ENCODE measurements at places on chromosomes 1 and 21.

DNA sequence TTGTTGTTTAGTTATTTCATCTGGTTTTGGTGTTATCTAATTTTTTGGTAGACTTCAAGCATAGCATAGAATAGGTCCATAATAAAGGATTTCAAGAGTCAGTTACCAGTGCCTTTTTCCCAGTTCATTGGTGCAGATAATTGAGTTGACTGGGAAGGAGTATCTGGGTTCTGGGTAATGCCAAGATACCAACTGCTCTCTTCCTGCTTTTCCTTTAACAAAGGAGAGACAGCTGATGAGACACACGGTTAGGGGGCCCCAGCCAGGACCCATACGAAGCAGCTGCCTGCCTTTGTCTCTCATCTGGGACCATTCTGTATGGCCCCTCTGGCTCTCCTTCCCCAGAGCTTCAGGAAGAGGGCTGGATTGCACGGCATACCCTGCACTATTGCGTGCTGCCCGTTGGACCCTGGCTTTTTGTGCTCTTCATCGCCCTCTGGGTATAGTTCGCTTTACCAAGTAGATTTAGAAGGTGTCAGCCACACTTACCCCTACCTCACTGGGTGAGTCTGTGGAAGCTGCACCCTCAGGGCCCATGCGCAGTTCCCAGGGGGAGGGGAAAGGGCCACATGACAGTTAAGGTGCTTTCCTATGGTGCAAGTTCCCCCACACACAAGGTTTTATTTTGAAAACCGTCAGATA is 7.0 kb downstream of the NAV1 start:
- peaks cover 22% of the 10 kb centered on the region for H3K4me1 ChIP-seq
- H3K4me3 ChIP-seq: no peak overlapping the region
- H3K27ac ChIP-seq: no peak overlapping the region
- H3K36me3 ChIP-seq: no peaks in the 10 kb centered on the region
- no peaks in the 10 kb centered on the region for H3K27me3 ChIP-seq

- DNase-seq: peak; percentile 56
- no peaks in the 10 kb centered on the region for H3K27me3 ChIP-seq
These were observed 91.7 kb downstream of the CDC14A start for GRCh38 chr1:100443811-100444571.

- no peak for DNase-seq
- H3K4me1 ChIP-seq: peaks cover 9% of the 10 kb centered on the region
- H3K27me3 ChIP-seq: no peaks in the 10 kb centered on the region
- H3K4me3 ChIP-seq: no peak overlapping the region
- no peak overlapping the region for H3K27ac ChIP-seq
These were observed 15.9 kb downstream of the PSEN2 start for GRCh38 chr1:226886122-226886901.

DNA sequence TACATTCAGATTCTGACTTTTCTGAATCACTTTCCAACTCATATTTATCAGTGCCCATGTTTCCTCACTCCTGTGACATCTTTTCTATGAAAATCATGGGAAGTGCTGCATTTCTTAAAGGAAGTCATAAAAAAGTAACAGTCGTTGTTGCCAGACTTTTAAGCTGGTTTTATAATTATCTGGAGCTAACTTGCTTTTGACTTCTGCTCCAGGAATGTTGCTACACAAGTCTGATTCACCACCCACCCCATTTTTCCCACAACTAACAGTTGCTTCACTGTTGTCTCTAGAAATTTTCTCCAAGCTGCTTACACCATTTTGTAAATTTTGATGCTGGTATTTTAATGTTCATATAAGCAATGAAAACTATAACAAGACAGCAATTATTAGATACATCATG is 12.2 kb downstream of the FCRLB start:
- no peaks in the 10 kb centered on the region for H3K4me1 ChIP-seq
- no peak overlapping the region for H3K4me3 ChIP-seq
- no peaks in the 10 kb centered on the region for H3K27me3 ChIP-seq
- H3K27ac ChIP-seq: no peak overlapping the region
- no peaks in the 10 kb centered on the region for H3K36me3 ChIP-seq

DNA sequence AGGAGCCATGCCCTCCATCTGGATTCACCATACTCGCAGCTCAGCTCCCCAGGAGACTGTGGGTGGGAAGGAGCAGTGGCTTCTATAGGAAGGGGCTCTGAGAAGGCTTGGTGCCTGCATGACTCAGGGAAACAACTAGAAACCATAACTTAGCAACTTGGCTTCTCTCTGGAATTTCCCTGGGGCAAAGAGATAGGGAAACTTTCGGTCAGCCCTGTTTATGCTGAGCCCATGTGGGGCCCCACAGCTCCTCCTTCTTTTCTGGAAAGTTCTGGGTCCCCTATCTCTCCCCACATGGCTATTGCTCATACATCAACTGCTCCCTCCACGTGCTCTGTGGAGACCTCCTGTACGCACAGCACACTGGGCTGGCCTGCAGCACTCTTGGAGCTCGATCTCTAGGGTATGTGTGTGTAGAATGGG is 39.3 kb downstream of the PLEKHA6 start:
- H3K4me3 ChIP-seq: no peak overlapping the region
- DNase-seq: no peak
- H3K36me3 ChIP-seq: no peaks in the 10 kb centered on the region
- peaks cover 43% of the 10 kb centered on the region for H3K4me1 ChIP-seq

DNA sequence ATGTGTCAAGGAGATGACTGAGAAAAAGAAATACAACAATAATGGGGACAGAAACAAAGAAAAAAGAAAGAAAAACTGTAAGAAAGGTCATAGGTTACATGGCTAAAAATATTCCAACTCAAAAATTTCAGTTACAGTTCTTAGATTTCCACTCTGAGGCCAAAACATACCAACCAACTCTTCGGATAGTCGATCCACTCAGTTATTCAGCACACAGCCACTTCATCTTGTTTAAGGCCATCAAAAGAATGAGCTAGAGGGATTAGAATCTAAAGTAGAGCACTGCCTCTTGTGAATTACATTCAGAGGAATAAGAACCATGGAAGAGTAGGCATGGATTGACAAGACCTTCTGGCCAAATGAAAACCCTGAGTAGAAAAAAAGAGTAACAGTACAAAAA is 277.0 kb downstream of the MRPL39 start:
- H3K27me3 ChIP-seq: no peaks in the 10 kb centered on the region
- H3K36me3 ChIP-seq: no peaks in the 10 kb centered on the region
- H3K27ac ChIP-seq: no peak overlapping the region
- H3K4me3 ChIP-seq: no peak overlapping the region
- DNase-seq: no peak

GRCh38 chr1:149967646-149968045 is 31.0 kb upstream of the MTMR11 start:
- no peak for DNase-seq
- no peaks in the 10 kb centered on the region for H3K27me3 ChIP-seq
- H3K4me3 ChIP-seq: no peak overlapping the region
- no peak overlapping the region for H3K27ac ChIP-seq
- H3K36me3 ChIP-seq: peaks cover 95% of the 10 kb centered on the region
- peaks cover 8% of the 10 kb centered on the region for H3K4me1 ChIP-seq
